ENCODE measurements at places on chromosomes 13 and 19.

- DNase-seq = no peak
These were observed 7.9 kb downstream of the PTBP1 start for GRCh38 chr19:805166-805551.

DNA sequence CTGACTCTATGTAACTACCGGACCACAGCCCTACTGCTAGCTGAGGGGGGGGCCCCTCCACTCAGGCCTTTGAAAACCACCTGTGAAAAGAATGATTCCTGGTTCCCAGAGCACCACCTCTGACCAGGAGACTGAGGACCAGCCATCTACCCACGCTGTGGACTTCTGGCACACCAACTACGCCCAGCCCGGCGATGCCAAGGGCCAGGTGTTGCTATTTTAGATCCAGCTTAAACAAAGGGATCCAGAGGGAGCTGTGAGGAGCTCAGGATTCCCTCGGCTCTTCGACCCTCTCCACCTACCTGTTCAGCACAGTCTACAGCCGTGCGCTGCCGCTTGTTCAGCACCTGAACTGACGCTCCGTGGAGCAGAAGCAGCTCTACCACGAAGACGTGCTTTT lies 23.0 kb downstream of the PDCD5 start:
- DNase-seq = no peak

DNA sequence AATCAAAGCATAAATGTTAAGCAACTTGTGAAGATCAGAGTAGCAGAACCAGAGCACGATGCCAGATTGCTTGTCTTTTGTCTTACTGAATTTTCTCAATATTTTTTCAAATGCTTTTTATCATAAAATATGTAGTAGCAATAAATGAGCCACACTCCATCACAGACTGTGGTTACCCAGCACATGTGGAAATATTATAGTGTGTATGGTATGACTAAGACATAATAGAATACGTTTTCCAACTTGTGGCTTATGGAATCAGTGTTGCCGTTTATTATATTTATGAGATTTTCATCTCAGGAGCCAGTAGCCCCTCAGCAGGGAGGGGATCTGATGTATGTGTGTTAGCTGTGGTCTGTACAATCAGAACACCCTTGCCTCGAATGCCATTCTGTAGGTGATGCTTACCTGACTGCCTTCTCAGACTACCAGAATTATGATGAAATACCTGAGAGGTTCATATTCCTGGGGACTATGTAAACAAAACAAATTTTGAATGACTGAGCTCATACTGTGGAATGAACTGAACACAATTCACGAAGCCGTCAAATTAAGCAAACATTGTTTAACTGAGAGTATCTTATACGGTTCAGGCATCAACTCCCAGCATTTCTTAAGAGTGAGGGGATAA lies 1.9 kb downstream of the SCEL start:
- no peak for DNase-seq

GRCh38 chr19:33905937-33906577 lies 109.4 kb downstream of the KCTD15 start:
- DNase-seq = no peak

DNA sequence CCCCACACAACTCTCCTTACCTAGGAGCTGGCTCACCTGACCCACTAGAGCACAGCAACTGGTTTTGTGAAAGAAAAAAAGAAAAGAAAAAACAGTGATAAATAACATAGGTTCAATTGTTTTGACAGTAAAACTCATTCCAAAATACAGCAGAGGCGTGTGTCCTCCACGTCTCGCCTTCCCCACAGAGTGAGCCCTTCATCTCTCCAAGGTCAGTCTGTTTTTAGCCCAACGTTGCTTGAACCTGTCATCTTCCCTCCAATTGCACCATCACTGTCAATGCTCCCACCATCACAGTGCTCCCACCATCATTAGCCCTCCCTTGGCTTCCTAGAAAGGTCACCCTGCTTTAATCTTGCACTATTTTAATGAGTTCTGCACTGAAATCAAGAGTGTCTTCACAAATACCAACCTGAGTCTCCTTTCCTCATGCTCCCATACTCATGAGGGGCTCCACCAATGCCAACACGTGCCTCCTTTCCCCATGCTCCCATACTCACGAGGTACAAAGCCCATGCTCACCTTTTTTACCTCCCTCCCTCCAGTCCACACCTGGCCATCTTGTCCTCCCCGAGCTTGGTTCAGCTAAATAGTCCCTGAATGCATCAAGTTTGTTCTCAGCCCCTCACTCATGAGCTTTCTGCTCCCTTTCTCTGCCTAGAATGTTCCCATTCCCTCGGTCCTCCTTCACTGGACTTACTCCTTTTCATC lies 103.7 kb downstream of the IRS2 start:
- DNase-seq = no peak

GRCh38 chr13:44627441-44627840 lies 51.3 kb upstream of the TSC22D1 start:
- DNase-seq = no peak

GRCh38 chr19:34645551-34645950 lies 31.4 kb downstream of the SCGB2B2 start:
- no peak for DNase-seq

GRCh38 chr13:93101226-93101734 lies 125.3 kb upstream of the GPC6 start:
- DNase-seq = no peak
